Epithelial cell of proximal tubule (primary cell): ENCODE measurements at places on chromosomes 6 and 20.

DNA sequence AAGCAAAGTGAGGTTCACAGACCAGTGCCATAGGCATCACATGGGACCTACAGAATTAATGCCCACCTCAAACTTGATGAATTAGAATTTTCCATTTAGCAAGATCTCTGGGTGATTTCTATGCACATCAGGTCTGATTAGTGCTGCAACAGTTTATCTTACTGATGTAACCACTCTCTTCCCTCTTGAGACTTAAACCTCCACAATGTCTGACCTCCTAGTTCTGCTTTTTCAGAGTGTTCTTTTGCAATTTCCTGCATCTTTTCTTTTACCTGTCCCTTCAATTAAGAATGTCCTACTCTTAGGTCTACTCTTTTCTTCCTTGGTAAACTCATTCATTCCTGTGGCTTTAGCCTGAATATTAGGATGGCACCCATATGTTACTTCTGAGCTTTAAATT lies 615.3 kb downstream of the TFAP2A start:
- DNase-seq = no peak

GRCh38 chr6:24933868-24934401 lies 1.8 kb downstream of the RIPOR2 start:
- no peak for DNase-seq

- no peak for DNase-seq
These were observed 114.8 kb upstream of the PTPRK start for GRCh38 chr6:128635219-128635618.

GRCh38 chr6:79668381-79668780 lies 37.3 kb downstream of the SH3BGRL2 start:
- DNase-seq = no peak

- no peak for DNase-seq
These were observed 207.6 kb upstream of the MYLIP start for GRCh38 chr6:15921243-15921642.

GRCh38 chr6:78916411-78916810 lies 49.1 kb downstream of the IRAK1BP1 start:
- DNase-seq = no peak

GRCh38 chr6:44147256-44147655 lies 11.4 kb upstream of the CAPN11 start:
- no peak for DNase-seq

- no peak for DNase-seq
These were observed 636 bp downstream of the RTF2 start for GRCh38 chr20:56469077-56469449.

DNA sequence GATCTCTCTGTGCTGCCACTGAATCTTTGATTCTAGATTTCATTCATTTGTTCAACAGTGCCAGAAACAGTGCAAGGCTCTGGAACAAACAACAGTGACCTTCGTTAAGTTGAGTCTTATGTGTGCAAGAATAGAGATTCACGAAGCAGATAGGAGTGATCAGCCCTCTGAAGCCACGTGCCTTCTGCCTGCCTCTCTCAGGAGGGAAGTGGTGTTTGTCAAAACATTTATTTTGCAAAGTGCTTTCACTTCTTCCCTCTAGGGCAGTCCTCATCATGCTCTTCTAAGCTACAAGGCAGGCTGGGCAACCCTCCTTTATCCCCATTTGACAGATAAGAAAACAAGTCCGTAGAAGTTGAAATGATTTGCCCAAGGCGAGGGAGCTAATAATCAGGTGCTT lies 204.3 kb downstream of the TFAP2C start:
- DNase-seq = no peak

DNA sequence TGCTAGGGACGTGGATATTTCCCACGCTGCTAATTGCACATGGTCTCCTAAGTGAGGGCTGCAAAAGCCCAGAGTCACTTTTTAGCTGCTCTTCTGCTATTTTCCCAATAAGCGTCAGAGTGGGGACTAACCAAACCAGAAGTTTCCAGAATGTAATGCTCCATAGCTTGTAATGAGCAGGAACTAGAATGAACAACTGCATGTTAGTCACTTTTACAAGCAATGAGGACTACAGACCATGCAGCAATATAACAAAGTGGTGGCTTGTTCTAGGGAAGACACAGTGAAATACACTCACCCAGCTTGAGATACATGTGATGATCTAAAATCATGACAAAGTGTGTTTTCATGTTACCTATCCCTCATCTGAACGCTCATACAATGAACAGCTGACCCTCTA lies 314.1 kb upstream of the SGK1 start:
- DNase-seq = no peak

- no peak for DNase-seq
These were observed 361.2 kb downstream of the RNF144B start for GRCh38 chr6:18748314-18748713.

- DNase-seq = no peak
These were observed 144.2 kb downstream of the REV3L start for GRCh38 chr6:111338843-111339242.

DNA sequence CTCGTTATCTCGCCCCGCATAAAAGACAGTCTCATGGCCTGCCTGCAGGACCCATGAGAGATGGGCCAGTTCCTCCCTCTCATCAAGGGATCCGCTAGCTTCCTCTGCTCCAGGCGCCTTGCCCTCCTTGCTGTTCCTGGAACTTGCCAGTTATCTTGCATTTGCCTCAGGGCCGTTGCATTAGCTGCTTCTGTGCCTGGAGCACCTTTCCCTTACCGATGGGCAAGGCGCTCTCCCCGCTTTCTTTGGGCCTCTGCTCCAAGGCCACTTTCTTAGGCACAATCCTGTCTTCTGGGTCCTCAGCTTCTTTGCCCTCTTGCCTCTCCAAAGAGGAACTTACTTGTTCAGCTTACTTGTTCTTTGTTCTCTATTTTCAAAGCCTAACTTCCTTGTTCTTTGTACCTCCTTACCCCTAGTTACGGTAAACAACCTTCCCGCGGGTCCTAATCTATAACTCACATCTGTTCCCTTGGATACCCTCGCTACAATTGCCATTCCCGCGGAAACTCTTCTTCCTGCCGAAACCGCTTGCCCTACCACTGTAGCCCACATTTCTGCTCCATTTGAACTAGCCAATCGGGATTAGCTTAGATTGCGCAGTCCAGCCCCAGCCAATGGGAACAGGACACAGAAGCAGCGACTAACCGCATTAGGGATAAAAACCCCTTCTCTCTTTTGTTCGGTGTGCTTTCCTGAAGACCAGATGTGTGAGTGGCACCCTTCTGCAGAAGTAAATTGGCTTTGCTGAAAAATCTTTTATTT lies 887 bp upstream of the NSFL1C start:
- no peak for DNase-seq

- DNase-seq = no peak
These were observed 71.0 kb upstream of the FOXP4 start for GRCh38 chr6:41475164-41475563.

DNA sequence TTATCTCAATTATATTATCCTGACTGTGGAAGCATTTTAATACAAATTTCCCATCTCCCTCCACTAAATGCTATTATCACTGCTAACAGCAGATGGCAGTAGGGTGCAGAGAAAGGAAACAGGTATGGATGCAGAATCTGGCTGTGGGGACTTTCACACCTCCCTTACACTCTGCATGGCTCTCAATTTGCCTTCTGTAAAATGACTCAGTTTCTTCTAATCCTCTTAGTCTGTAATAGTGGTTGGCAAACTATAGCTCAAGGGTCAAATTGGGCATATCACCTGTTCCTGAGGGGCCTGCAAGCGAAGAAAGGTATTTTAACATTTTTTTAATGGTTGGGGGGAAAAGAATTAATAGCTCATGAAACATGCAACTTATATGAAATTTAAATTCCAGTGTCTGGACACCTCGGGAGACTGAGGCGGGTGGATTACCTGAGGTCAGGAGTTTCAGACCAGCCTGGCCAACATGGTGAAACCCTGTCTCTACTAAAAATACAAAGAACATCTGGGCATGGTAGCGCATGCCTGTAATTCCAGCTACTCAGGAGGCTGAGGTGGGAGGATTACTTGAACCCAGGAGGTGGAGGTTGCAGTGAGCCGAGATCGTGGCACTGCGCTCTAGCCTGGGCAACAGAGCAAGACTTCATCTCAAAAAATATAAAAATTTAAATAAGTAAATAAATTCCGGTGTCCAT lies 83.5 kb downstream of the ZMYND8 start:
- no peak for DNase-seq

DNA sequence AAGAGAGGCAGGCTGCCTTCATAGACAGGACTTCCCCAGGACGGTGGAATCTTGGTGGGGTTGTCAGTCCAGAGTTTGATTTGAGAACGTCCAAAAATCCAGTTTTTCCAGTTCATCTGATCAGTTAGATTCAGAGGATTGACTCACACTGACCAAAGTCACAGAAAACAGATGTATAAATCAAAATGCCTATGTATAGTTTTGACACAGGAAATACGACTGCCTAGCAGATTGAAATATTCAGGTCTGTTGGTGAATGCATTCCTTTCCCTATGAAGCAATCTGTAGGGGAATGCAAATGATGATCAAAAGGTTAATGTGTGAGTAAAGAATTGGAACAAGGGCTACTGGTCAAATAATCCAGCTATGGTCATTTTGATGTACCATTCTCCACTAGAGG lies 29.7 kb upstream of the GFOD1 start:
- no peak for DNase-seq

DNA sequence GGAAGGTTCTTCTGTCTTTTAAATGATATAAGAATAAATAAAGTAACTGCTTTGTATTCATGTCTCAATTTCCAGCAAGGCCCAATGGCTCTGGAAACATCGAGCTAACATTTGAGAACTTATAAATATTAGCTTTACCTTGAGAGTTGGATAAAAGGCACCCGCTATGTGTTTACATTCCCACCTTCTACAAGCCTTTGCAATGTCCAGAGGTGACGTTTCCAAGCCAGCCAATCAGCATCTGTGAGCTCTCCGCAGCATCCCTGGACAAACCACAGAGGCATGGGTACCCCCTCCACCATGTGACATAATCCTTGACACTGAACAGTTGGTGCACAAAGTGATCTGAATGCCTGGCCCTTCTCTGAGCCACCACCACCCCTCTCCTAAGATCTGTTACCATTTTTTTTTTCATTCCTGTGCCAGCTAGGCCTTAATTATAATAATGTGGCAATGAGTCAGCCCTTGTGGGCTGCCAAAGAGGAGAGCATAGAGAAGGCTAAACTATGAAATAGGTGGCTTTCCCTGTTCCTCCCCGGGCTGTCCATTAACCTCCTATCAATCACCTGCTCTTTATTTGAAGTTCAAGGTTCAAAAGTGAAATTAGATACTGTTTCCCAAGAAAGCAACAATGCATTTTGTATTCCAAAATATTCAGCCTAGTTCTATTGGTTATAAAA lies 4.1 kb downstream of the CBLN4 start:
- no peak for DNase-seq

DNA sequence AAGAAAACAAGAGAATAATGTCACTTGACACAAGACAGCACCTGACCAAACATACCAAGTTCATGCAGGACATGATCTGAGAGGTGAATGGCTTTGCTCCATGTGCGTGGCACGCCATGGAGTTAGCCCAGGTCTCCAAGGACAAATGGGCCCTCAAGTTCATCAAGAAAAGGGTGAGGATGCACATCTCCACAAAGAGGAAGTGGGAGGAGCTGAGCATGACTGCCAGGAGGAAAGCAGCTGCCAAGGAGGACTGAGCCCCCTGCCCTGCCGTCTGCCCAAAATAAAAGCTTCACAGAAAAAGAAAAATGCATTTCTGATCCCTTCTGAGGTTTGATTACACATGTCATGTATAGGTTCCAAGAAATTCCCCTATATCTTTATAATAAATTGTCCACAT lies 82.0 kb upstream of the TSHZ2 start:
- no peak for DNase-seq

DNA sequence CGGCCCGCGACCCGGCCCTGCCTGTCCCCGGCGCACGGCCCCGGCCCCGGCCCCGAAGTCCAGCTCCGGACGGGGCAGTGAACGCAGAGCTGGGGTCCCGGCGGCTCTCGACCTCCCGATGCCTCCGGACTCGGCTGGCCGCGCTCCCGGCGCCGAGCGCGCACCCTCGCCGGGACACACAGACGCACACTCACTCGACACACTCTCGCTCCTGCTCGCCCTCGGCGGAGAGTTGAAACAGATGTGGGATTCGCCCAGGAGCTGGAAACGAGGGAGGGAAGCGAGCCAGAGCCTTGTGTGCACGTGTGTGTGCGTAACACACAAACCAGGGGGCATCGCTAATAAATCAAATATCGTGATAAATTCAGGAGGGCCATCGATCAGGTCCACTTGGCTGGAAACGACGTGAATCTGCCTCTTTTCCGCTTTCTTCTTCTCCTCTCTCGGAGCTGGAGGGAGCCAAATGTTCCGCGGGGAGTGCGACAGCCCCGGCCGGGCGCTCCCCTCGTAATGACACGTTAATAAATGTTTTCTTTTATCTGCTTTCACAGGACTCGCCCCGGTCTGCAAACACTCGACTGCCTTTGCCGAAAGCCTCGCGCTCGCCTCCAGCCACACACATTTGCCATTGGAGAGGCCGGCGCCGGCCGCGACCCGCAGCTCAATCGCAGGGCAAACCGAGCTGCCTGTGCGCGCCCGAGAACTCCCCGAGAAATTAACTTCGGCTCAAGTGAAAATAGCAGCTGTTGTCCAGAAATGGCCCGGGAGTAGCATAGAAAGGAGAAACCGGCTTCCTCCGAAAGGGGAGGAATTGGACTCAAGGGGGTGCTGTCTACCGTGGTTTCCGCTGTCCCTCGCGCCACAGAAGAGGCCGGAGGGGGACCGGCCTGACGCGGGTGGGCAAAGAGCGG lies 828 bp upstream of the SULF2 start:
- DNase-seq = peak; percentile 48

DNA sequence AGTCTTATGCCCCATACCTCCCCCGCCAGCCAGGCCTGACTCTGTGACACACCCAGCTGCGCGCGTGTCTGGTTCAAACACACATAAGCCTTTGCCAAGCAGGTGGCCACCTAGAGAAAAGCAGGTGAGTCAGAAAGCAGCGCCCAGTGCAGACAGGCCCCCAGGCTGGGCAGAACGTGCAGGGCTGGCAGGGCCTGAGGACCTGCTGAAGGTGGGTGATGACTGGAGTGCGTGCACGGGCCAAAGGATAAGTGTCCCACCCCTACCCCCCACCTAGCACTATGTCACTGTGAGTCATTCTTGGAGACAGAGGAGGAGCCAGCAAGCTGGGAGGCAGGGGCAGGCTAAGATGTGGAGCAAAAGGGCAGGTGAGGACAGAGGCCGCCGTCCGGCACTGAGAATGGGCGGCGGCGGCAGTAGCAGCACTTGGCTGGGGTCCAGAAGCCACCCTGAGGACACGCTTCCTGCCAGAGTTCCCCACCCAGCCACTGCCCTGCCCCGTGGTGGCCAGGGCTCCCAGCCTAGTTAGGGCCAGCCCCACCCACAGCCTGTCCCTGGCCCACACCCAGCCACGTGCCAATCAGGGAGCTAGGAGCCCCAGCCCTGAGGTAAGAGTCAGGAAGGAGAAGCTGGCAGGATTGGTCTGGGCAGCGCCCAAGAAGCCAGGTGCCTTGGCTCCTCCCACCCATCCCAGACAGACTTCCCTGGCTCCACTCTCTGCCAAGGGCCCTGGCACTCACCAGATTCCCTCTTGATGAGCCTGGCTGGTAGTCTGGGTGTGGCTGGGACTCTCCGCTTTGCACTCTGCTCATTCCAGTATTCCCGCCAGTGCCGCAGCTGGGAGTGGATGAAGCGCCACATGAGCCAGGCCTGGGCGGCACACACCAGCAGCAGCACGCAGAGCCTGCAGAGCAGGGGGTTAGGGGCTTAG lies 72.7 kb downstream of the TRAM2 start:
- DNase-seq = peak; percentile 74
